Femur (tissue), 1 donor: ENCODE measurements at places on chromosomes 4 and X.
A peak's percentile ranks its signal among the peaks of the same experiment; 100 is the strongest.

- no peak for DNase-seq
These were observed 97.5 kb downstream of the QDPR start for GRCh38 chr4:17414392-17414791.

DNA sequence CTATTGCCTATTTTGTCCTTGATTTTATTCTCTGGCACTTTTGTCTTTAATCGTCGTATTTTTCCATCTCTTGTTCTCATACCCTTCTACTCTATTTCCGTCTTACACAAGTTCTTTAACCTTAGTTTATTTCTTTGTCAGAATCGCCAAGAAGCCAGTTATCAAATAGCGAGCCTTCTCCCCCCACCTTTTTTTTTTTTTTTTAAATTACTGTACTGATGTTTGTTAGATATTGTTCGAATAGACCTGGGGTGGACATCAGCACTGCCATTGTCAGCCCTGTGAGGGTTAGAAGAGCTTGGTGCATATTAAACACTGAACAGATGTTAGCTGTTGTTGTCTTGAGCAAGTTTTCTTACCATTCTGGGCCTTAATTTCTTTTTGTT lies 1.2 kb downstream of the SPCS3 start:
- DNase-seq: no peak

DNA sequence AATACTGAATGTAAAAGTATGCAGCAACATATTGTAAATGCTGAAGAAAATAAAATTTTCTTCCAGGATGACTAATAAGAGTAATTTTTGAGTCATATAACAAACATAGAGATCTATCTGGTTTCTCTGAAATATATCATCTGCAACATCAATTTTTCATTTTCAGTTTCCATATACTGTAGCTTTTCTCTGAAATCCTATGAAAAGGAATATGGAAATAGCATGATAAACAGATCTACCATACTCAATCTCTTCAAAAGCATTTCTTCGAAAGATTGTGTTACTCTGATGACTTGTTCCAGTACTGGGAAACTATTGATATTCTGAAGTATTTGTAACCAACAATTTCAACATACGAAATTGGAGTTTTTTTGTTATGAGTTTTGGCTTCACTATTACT lies 1156.7 kb downstream of the FAM133A start:
- DNase-seq: no peak

DNA sequence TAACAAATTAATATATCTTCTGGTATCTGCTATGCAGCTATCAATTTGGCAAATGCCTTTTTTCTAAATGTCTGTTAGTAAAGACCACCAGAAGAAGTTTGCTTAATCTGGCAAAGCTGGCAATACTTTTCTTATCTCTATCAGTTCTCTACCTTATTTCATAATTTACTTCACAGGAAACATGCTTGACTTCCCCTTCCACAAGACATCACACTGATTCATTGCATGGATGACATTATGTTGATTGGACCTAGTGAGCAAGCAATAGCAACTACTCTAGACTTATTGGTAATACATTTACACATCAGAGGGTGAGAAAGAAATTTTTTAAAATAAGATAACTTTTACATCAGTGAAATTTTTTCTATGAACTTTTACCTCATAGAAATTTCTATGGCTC lies 66.0 kb upstream of the RLIM start:
- DNase-seq: no peak

DNA sequence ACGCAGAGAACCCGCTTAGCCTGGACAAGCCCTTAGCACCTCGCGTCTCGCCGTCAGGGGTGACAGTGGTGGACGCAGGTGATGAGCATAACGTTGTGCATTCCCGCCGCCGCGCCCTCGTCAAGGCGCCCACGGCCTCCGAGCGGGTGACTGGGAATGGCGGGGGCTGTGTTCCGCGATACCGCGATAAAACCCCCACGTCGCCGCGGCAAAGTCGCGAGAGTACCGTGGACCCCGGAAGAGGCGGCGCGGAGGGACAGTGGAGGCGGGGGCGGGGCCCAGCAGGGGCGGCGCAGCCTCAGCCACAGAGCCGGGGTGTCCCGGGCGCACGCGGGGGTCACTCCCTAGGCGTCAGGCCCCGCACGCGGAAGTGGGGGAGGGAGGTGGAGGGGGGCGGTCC lies 53.8 kb downstream of the ZFYVE28 start:
- DNase-seq: peak; percentile 60

GRCh38 chr4:7828793-7829301 lies 110.8 kb downstream of the AFAP1 start:
- no peak for DNase-seq

DNA sequence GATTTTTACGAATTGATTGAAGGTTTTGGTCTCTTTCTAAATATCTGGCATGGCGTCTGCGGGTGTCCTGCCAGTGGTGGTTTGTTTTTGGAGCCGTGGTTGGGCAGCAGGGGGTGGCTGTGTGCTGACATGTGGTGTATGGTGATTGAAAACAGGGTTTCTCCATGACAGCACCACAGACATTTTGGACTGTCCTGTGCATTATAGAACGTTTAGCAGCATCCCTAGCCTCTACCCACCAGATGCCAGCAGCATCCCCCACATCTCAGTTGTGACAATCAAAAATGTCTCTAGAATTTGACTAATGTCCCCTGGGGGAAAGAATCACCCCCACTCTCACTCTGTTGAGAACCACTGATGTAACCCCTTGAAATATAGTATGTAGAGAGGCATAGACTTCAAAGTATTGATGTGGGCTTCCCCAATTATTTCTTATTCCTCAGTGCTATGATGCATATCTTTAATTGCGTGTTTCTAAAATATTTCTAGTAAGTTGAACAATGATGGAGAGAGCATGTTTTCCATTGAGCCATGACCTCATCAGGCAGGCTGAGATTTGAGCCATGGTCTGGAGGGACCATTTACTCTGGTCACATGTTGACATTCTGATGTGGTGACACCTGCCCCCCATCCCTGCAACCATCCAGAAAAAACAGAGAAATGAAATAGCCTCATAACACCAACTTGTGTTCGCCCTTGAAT lies 77.4 kb upstream of the MID1 start:
- peak; percentile 29 for DNase-seq

DNA sequence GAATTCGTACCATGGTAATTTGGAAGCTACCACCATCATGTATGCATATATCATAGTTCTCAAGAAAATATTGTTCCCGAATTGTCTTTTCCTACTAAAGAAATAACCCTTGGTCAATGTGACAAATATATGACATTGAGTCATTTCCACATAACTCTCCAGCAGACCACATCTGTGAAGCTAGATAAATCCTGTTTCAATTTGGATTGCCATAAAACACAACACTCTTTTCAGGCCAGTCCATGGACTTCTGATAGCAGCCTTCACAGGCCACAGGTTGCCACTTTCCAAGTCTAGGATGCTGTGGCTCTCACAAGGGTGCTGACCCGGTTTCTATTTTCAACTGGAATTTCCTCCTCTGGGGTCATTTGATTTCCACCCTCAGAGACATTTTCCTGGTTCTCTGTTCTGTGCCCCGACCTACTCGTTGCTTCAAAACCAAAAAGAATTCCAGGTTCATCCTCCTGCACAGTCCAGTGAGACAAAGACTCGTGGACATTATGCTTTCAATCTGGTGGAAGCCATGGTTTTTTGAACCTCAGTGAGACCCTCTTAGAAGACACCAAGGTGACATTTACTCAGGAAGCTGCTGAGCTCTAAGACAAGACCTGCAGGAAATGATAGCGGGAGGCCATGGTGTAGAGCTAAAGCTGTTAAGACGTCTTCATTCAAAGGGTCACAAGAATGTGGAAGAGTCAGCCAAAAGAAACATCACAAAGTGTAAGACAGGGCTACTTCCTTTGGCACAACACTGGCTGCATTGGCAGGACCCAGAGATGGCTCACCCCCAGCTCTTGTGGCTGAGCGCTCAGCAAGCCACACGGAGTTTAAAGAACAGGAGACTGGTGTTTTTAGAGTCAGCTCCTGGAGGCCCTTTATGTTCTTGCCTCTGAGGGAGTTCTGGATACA lies 119.8 kb downstream of the AMELX start:
- no peak for DNase-seq

GRCh38 chr4:76498550-76498949 lies 63.5 kb downstream of the SHROOM3 start:
- no peak for DNase-seq

- DNase-seq: no peak
These were observed 40.2 kb upstream of the NKX3-2 start for GRCh38 chr4:13584481-13584880.

DNA sequence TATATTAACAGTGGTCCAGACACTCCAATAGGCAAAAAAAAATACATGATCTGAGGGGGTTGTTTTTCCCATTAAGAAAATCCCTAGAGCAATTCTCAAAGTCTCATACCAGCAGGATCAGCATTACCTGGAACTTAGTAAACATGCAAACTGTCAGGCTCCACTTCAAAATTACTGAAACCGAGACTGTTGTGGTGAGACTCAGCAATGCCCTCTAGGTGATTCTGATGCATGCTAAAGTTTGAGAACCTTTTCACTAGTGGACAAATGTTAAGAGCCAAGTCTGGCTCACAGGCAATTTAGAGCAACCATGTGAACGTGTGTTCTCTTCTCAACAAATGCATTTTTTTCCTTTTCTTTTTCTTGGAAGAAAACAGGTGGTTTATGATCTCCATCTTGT lies 30.2 kb downstream of the NEK1 start:
- DNase-seq: no peak

DNA sequence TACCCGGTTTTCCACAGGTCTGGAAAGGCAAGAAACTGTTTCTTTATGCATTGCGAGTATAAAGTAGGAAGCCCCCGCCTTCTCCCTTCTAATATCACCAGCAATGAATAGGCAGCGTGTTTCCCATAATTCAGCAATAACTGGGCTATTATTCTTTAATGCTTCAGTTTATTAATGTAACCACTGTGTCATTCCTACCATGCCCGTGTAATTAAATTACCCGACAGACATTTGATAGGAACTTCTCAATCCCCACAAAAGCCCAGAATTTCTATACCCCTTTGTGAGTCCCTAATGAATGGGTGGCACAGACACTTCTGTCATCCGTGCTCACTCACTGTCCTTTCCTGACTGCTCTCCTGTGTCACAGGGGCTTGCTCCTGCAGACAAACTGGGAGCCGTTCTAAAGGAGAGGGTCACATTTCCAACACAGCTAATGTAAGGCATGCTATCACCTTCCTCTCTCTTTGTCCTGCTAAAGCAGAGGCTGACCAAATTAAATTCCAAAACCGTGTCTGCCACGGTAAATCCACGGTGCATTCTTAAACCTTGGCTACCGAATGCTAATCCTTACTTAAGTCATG lies 108.5 kb upstream of the MID1 start:
- no peak for DNase-seq

- DNase-seq: no peak
These were observed 137.2 kb downstream of the SMIM20 start for GRCh38 chr4:26051240-26051639.

DNA sequence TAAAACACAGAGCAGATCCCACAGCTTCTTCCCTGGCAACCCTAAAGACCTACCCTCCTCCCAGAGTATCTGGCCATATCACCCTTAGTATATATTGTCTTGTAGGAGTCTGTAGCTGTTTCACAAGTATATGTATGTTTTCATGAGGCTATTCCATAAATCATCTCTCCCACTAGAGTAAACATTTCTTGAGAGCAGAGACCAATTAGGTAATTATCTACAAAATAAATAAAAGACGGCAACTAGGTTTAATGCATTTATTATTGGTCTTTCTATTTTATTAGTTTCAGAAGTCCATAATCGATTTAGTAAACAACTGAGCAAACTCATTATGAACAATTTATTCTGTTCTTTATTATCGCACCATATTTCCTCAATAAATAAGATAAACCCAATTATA lies 7.0 kb downstream of the ACOT9 start:
- no peak for DNase-seq

- no peak for DNase-seq
These were observed 4.6 kb upstream of the RAB9A start for GRCh38 chrX:13684361-13684760.

DNA sequence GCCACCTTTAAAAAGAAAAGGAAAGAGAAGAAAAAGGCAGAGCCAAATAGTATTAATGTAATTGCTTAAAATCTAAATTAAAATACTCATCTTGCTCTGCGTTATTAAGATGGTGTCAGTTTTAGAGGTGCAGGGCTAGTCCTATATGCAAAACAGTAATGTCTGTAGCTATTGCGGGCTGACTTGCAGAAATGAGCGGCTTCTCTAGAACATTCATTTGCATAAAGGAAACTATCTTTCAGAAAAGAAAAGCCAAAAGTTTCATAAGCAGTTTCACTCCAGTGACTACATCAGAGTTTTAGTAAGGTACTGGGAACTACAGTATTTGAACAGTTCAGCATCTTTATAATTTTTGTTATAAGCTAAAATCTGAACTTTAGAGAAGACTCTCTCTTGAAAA lies 6.0 kb downstream of the SMAD1 start:
- DNase-seq: no peak
